ENCODE measurements at places on chromosomes 12 and 14. TPM values are rescaled to one million over a fixed set of nuclear protein-coding genes. Genes with fewer than 3 reads are reported as not detected.

DNA sequence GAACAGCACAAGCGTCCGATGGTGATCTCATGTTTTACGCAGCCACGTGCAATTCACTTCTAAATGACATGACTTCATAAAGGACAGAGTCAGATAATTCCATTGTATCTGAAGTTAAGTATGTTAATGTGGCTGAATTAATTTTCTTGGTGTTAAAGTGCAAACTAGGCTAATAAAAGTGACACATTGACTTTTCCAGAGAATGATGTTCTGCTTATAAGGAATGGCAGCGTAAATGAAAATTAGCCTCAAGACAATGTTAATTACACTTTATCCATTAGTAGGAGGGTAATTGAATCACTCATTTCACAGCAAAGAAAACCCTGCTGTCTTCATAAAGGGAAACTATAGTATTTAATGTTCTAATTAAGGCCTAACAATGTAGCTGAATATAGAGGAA lies 426.5 kb downstream of the GLT1D1 start:
- DNase-seq = no peak

- DNase-seq = no peak
Measured at GRCh38 chr14:105908006-105908405, 381.6 kb downstream of the TMEM121 start.

DNA sequence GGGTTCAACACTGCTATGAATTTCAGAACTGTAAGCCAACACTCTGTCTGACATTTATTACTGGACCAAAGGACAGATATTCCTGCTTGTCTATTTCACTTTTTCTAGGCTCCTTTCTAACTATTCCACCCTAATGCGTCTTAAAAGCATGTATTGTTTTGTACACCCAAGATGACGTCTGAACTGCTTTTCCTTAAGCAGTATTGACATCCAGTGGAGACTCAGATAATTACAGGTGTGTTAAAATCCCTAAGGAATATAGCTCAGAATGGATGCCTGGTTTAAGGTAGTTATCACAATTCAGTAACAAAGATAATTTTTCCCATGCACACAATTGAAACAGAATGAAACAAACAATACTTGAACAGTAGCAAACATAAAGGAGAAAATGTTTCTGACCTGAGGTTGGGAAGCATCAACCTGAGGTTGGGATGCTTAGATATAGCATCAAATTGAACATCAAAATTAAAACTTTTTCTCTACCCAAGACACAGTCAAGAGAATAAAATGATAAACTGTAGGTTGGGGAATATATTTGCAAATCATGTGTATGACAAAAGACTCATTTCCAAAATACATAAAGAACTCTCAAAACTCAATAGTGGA lies 93.7 kb upstream of the PTPRR start:
- DNase-seq = peak; percentile 37

DNA sequence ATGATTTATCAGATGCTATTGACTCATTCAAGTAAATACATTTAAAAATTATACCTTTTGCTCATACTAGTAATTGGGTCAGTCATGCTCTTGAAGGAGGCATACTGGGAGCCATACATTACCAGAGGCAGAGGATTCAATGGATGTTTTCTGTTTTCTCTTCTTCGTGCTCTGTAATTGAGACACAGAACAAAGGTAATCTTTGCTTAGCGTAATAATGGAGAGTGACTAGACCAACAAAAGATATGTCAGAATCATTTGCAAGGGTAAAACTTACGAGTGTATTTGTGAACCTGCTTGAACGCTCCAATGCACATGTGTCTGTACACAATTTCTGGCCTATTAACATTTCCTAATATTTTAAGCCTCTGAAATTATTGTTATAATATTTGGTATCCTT lies 296.4 kb downstream of the FOXG1 start:
- DNase-seq = no peak

The VRTN gene
- polyA plus RNA-seq = not detected

All from spinal cord (tissue), 10 donors.